ENCODE measurements at places on chromosomes 1 and 21. TPM values are rescaled to one million over a fixed set of nuclear protein-coding genes. Genes with fewer than 3 reads are reported as not detected.

GRCh38 chr1:177589166-177589565, 380.7 kb downstream of the SEC16B start:
- no peak for DNase-seq

- DNase-seq, result no peak
These were observed 53.3 kb downstream of the PTGFR start for GRCh38 chr1:78543941-78544643.

Gene ZNF648
- total RNA-seq, result not detected

Gene SV2A
- 3.3 TPM for total RNA-seq

Gene FCRL2
- total RNA-seq, result 0.26 TPM

Gene CACNA1E
- total RNA-seq, result not detected
